ENCODE measurements at places on chromosomes 13 and 19.

- DNase-seq: no peak
These were observed 212.8 kb downstream of the FGF9 start for GRCh38 chr13:21883713-21884112.

GRCh38 chr13:29935309-29935981 lies 85.0 kb upstream of the UBL3 start:
- DNase-seq: no peak

- no peak for DNase-seq
These were observed 277.5 kb downstream of the DNAJC15 start for GRCh38 chr13:43300865-43301264.

GRCh38 chr19:40627486-40628279 lies 26.5 kb downstream of the LTBP4 start:
- no peak for DNase-seq

GRCh38 chr19:19068659-19069654 lies 5.2 kb downstream of the SLC25A42 start:
- DNase-seq: no peak

- no peak for DNase-seq
These were observed 22.0 kb downstream of the ITGBL1 start for GRCh38 chr13:101474419-101474957.

DNA sequence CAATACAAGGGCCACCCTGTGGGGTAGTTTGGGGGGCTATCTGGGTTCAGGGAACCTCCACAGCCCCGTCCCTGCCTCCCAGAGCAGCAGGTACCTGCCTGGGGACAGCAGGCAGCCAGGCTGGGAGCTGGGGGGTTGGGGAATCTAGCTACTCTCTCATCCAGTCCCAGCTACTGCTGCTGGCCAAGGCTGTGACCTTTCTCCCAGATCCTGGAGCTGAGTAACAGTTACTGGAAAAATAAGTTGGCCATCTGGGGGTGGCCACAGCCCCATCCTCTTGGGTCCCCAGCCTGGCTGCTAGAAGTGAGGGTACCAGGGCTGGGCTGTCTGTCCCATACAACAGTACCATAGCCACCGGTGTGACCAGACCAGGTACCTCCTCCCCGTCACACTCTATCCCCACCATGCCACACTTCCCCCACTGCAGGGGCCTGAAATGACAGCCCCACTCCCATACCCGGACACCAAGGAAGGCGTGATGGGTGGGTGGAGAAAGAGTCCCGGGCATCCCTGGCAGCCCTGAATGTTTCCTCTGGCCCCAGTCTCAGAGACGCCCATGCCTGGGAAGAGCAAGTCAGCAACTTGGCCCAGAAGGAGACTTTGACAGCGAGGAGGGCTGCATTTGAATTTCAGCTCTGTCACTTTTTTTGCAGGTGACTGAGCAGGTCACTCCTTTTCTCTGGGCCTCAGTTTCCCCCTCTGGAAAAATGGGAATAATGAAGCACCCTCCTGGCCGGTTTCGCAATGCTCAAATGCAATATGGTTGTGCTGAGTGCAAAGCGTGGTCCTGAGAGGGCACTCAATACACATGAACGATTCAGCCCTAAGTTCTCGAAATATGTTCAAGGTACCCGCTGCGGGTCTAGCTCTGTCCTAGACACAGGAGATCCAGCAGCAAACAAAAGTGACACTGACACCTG lies 30.7 kb upstream of the NFIC start:
- DNase-seq: no peak

- no peak for DNase-seq
These were observed 77.5 kb upstream of the CLDN10 start for GRCh38 chr13:95474992-95475391.

DNA sequence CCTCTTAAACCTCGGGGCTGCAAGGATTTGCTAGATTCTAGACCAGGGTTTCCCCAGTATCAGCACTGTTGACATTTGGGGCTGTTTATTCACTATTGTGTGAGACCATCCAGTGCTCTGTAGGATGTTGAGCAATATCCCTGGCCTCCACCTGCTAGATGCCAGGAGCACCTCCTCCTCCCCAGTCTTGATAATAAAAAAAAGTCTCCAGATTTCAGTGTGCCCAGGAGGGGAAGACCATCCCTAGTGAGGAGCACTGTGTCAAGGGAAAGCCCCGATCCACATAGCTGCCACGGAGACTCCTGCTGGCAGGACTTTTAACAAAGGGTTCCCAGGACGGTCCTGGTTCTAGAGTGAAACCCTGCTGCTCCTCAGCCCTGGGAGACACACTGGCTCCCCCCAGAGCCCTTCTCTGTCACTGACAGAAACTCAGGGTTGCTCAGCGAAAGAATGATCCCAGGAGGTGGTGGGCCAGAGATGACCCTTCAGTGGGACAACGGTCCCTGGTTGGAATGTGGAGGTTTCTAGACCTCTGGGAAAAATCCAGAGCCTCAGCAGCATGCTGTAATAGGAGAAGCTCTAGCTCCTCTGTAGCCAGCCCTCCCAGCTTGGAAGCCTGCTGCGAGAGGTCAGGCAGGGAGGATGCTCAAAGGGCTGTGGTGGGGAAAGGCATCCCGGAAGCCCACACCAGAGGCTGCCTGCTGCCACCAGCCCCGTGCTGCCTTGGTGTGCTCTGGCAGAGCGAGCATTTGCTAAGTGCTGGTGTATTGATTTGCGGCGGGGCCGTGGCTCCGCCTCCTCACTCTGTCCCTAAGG lies 20.3 kb downstream of the LYL1 start:
- peak; percentile 70 for DNase-seq

GRCh38 chr13:112012016-112012704 lies 54.8 kb upstream of the SOX1 start:
- DNase-seq: peak; percentile 52

DNA sequence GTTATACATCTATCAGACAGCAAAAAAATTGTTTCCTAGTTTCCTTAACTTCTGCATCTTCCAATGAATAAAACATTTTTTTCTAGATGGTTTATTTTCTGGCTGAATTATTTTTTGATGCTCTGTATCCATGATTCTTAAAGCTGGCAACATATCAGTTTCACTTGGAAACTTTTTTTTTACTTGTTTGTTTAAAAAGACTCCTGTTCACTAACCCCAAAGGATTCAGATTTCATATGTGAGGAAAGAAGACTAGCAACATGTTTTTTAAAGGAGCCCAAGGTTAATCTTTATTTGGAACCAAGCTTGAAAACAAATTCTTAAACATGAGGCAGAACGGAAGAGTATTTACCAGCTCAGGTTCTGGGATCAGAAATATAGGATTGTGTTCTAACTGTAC lies 632.3 kb downstream of the SLITRK6 start:
- no peak for DNase-seq

GRCh38 chr13:20637811-20638210 lies 65.7 kb upstream of the IL17D start:
- DNase-seq: no peak

- DNase-seq: no peak
These were observed 205.7 kb downstream of the KCNRG start for GRCh38 chr13:50220938-50221337.

- DNase-seq: no peak
These were observed 27.7 kb upstream of the NFIC start for GRCh38 chr19:3338541-3339181.

- DNase-seq: peak; percentile 51
These were observed 9.8 kb downstream of the SIGLEC10 start for GRCh38 chr19:51407511-51408131.

DNA sequence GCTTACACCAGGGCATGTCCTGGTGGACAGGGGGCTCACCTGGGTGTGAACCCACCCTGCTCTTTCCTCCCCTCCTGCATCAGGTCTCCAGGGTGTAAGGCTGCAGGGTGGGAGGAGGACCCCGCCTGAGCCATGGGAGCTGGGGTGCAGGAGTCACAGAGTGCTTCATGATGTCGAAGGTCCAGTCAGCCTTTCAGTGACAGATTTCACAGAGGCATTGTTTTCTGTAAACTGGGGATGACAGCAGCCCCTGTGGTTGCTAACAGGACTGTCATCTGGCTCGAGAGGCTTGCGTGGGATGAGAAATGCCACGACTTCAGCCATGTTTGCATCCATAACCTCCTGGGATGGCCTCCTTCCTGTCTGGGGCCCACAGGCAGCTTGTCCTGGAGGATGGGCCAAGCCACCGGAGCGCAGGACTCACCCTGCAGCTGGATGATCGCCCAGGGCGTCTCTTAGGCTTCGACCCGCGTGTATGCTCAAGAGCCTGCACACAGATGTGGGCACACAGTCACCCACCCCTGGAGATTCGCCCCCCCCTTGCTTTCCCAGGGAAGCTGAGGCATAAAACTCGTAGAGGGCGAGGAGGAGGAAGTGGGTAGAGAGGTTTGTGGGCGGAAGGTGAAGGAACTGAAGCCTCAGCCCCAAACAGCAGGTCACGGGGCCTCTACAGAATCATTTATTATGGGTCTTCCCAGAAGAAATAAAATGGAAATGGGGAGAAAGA lies 4.9 kb downstream of the NANOS3 start:
- no peak for DNase-seq

GRCh38 chr19:28500296-28500695 lies 712.7 kb downstream of the UQCRFS1 start:
- DNase-seq: no peak

GRCh38 chr19:22421797-22422196 lies 349 bp downstream of the ZNF98 start:
- no peak for DNase-seq

- no peak for DNase-seq
These were observed 42.0 kb downstream of the MRPL57 start for GRCh38 chr13:21218351-21219035.

DNA sequence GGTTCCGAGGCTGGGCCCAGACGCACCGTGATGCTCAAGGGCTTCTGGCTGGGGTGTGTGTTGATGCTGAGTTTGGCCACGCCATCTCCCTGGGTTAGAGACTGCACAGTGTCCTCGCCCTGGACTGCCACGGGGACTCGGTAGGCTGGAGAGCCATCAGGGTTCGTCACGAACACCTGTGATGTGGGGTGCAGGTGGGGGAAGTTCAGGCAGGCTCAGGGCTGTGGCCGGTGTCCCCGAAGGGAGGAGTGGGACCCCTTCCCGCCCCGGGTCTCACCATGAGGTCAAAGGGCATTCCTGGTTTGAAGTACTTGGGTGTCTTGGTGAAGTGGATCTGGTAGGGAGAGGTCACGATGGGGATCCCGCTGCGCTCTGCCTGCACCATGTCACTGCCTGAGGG lies 8.2 kb downstream of the C3 start:
- DNase-seq: no peak

DNA sequence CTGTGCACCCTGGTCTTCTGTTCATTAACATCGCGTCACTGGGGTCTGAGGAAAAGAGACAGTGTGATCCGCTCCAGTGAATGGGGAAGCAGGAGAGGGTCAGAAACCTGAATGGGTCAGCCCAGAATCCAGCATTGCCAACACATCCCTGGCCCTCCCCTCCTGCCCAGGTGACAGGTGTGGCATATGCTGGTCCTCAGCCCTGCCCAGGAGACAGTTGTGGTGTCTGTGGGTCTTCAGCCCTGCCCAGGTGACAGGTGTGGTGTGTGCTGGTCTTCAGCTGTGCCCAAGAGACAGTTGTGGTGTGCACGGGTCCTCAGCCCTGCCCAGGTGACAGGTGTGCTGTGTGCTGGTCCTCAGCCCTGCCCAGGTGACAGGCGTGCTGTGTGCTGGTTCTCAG lies 8.0 kb downstream of the TFDP1 start:
- DNase-seq: peak; percentile 1

DNA sequence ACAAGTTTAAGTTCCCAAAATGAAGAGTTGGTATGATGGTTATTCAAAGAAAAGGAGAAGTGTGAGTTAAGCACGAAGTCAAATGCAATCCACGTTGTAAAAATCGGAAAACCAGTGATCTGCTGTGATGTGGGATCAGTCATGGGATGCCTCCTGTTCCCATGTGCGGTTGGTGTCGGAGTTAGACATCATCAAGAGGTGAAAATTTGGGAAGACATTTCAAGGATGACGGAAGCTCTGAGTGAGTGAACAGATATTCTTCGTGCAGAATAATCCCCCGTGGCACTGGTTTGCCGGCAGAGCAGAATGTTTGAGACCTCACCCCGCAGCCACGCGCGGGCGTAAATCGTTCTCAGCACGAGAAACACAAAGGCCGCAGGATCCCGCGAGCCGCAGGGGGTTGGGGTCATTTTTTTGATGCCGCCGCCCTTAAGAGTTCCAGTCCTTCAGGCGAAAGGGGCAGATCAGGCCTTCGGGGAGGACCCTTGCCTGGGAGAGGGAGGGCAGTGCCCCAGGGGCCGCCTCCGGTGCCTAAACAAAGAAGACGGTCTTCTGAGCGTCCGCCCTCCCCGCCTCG lies 13.7 kb upstream of the SOX1 start:
- DNase-seq: peak; percentile 68

- DNase-seq: no peak
These were observed 7.0 kb upstream of the F10 start for GRCh38 chr13:113115363-113116205.

DNA sequence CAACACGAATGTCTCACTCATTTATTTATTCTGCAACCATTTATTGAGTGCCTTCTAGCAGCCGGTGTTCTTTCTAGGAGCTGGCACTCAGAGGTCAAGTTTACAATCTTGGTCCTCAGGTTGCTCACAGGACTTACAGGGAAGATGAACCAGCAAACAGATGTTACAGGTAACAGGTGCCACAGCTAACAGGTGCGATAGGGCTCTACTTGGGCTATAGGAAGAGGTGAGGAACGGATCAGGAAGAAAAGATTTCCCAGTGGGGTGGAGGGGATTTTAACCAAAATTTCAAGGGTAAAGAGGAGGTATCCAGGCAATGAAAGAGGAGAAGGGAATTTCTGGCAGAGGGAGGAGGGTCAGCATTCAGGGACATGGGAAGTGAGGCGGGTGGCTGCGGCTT lies 87.3 kb upstream of the FARP1 start:
- no peak for DNase-seq

GRCh38 chr13:102233566-102234208 lies 168.2 kb downstream of the FGF14 start:
- DNase-seq: no peak

- DNase-seq: peak; percentile 66
These were observed 13.3 kb upstream of the ZNF57 start for GRCh38 chr19:2887391-2887914.

DNA sequence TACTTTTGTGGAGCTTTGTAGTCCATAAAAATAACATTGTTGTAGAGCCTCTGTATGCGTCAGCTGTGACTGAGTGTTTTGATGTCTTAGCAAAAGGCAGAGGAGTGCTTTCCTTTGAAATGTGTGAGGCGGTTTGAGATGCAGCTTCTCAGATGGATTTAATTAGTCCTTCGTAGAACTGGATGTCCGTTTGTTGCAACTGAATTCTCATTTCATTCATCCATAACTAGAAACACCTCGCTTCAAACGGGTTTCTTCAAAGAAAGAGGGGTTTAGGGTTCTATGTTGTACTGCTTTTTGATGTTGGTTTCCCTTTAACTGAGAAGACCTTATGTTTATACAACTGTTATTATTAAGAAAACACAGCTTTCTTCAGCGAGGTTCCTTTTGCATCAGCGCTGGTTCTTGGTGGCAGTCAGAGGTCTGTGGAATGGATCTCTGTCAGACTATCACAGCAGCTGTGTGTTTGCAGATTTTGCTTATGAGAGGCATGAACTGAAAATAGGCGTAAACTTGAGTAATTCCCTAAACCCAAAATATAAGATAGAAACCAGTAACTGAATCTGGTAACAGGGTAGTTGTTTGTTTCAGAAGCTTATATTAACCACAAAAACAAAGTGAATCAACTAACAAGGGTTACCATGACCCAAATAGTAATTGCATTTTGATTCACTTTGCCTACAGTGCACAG lies 194.4 kb downstream of the GGACT start:
- DNase-seq: no peak
